Naive thymus-derived CD4-positive, alpha-beta T cell (primary cell): ENCODE measurements at places on chromosomes 13 and 19.

DNA sequence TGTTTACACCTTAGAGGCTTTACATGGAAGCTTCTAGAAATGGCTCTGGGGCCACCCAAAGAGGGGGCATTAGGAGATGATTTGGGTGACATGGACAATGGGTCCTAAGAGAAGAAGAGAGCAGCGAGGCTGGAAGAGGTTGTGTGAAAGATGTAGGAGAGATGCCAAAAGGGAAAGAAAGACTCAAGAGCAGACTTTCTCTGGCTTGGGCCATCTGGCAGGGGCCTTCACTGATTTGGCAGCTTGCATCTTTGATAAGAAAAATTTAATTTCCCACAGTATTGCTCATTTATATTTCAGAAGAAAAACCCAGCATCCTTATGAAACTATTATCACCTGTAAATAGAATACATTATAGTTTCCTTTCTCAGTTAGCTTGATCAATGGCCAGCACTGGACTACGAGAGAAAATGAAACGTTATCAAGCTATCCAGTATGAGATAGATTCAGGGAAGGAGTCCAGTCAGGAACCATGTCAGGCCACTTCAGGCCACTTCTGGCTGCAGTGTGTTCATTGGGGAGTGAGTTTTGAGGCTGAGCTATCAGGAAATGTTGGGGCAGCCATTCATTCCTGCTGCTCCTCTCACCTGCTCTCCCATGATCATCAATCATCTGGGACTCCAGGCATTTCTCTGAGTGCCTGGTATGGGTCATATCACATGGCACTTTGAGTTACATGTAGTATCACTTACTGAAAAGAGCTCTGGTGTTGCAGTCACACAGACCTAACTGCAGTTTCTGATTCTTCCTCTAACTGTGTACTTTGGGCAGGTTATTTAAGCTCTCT is 10.3 kb downstream of the SCEL start:
- DNase-seq: no peak

DNA sequence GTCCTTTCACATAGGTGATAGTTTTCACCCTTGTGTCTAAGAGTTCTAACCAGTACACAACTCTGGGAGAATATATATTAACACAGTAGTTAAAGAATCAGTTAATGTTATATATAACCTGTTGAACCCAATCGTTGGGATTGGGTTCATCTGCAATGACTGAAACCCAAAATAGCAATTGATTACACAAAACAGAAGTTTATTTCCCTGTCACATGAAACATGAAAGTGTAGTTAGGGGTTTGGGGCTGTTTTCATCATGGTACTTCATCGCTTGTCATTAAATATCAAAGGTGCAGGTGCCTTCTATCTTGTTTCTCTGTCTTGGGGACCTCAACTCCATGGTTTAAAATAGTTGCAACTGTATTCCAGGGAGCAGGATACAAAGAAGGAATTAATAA is 106.6 kb downstream of the TBC1D4 start:
- no peak for DNase-seq

- no peak for DNase-seq
Measured at GRCh38 chr13:58500938-58501337, 869.4 kb downstream of the PCDH17 start.

DNA sequence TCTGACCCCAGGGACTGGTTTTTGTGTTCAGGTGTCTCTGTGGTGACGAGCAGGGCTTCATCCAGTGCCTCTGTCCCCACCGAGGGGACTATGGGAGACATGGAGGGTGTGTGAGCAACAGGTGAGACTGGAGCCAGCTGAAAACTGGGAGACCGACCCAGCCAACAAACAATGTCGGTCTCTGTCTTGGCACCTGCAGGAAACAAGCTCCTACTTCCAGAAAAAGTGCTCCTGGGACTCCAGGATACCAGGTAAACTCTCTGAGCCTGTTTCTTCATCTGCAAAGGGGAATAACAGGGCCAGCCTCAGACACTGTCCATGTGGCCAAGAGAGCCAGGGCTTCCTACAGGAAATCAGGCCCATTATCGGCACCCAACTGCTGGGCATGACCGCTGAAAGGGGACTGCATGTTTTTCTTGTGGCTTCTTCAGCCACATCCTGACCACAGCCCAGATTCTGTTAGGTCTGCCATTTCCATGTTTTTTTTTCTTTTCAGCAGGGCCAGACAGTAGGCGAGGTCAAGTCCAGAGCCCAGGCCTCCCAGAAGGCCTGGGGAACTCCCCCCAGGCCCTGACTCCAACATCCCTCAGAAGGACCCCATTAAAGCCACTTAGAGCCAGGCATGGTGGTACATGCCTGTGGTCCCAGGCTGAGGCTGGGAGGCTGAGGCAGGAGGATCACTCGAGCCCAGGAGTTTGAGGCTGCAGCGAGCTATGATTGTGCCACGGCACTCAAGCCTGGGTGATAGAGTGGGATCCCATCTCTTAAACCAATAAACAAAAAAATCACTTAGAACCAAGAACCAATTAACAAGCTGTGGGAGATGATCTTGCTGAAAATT is 836 bp upstream of the BST2 start:
- DNase-seq: no peak

- DNase-seq: peak; percentile 64
Measured at GRCh38 chr19:35716801-35717664, 770 bp upstream of the KMT2B start.

DNA sequence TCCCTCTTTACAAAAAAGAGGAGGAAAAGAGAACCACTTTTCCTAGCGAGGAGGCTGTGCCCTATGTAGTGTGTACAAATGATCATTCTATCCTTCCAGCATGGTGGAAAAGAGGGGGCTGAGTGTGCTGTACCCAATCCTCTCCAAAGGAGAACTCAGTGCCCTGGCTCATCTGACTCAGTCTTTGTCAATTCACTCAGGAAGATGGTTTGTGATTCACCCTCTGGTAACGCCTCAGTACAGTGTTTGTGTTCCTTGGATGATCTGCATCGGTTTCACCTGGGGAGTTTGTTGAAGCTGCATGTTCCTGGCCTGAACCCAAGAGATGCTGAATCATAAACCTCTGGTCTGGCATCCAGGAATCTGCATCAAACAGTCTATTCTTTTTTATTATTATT is 18.3 kb upstream of the ENOX1 start:
- no peak for DNase-seq

- DNase-seq: no peak
Measured at GRCh38 chr13:33172400-33172799, 113.2 kb downstream of the STARD13 start.

DNA sequence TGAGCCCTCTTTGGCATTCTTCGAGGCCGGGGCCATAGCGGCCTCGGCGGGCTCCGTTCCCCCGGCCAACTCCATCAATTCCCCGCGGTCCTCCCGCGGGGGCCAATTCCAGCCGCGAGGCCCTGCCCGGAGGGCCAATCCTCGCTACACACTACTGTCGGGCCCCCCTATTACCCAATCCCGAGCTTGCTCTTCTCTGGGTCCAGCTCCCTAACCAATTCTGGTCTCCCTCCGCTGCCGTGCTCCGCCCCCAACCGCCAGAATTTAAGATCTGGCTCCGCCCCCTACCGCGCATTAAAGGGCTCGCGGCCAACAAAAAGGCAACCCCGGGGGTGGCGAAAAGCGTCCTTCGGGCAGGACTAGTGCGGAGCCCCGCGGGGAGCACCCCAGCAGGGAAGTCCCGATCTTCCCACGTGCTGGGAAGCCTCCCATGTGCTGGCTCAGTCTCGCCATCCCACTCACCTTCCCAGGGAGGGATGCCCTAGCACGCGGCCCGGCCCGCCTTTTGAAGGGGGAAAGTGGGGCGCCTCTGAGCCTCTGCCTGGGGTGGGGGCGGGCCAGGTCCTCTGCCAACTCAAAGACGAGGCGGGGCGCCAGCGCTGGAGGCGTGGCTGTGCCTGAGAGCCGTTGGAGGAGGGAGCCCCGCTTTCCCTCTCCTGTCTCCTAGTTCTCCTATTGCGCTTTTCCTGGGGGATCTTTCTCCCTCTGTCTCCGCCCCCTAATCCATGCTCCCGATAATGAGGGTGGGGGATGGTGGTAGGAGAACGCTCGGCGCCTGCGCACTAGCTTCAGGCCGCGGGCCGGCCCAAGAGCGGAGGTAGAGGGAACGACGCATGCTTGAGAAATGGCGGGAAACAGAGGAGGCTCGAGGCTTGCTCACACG is 3.5 kb downstream of the LIPE start:
- peak; percentile 79 for DNase-seq

- no peak for DNase-seq
Measured at GRCh38 chr13:52846567-52847321, 1.7 kb downstream of the PCDH8 start.

DNA sequence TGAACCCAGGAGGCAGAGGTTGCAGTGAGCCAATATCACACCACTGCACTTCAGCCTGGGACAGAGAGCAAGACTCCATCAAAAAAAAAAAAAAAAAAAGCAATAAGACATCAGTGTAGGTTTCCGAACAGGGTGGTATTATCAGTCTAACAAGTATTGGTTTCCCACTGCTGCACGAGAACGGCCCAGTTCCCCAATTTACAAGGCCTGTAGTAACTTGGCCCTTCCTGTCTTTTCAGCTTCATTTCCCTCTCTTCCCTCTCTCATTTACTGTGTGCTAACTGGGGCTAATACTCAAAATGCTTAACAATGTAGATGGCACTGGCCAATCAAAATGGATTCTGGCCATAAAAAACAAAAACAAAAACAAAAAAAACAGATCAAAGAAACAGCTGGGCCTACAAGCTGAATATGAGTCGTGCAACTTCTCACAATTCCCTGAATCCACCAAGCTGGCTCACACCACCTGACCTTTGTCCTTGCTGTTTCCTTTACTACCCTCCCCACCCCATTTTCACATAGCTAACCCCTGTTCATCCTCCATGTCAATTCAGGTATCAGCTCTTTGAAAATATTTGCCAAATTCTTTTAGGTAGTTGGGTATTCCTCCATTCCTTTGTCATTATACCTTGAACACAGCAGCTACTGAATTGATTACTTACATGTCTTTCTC is 2.4 kb downstream of the TEX101 start:
- no peak for DNase-seq

- no peak for DNase-seq
Measured at GRCh38 chr19:19257137-19257536, 16.0 kb downstream of the TM6SF2 start.

DNA sequence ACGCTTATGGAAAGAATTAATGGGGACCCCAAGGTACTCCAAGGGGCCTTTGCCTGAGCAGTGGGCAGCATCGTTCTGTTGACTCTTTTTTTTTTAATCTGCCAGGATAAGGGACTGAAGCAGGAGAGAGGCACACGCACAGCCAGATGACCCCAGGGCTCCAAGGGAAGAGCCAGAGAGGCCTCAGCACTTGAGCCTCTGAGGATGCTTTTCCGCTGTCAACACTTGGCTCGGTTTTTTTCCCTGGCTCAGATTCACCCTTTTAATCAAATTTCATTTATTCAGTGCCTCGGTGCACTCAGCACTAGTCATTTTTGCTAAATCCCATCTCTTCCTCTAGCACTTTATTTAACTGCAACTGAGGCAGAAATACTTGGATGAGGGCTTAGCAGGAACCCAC is 226.3 kb downstream of the FGF9 start:
- no peak for DNase-seq

- no peak for DNase-seq
Measured at GRCh38 chr13:97188207-97188606, 33.9 kb upstream of the MBNL2 start.

DNA sequence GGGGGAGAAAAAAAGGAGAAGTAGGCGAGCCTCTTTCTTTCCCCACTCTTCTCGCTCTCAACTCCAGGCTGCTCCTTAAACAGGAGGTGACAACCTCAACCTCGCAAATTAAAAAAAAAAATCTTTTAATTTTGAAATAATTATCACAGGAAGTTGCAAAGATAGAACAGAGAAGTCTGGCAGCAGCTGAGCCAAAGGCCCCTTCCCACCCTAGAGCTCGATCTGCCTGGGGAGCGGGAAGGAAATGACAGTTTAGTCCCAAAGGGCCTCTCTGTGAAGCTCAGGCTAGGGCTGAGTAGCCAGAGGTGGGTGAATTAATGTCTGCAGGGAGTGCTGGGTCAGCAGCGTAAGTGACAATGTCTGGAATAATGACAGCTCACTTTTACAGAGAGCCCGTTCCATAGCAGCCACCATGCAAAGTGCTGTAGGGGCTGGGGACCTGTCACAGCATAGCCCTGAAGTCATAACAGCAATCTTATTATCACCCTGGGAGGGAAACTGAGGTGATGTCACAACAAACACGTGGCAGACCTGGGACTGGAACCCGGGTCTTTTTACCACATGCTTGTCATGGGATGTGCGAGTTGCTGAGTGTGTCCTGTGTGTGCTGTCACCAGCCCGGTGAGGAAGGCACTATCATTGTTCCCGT is 8.8 kb upstream of the CD22 start:
- DNase-seq: no peak

- DNase-seq: no peak
Measured at GRCh38 chr13:83666141-83666540, 216.1 kb downstream of the SLITRK1 start.

DNA sequence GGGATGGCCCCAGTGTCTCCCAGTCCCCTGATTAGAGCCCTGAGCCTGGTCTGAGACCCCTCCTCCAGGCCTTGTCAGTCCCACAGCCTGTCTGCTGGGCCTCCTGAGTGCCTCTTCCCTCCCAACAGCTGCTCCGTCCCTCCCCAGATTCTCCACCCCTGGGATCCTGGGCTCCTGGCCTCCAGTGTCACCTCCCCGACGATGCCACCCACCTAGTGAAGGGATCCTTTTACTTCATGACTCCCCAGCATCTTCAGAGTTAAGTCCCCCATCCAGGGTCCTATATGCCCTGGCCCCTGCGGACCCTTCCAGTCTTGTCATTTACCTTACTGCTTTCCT is 4.4 kb upstream of the PRX start:
- DNase-seq: no peak
